ENCODE measurements at places on chromosomes 6 and 20.

GRCh38 chr20:7637184-7637583 lies 303.1 kb downstream of the HAO1 start:
- no peak for DNase-seq

DNA sequence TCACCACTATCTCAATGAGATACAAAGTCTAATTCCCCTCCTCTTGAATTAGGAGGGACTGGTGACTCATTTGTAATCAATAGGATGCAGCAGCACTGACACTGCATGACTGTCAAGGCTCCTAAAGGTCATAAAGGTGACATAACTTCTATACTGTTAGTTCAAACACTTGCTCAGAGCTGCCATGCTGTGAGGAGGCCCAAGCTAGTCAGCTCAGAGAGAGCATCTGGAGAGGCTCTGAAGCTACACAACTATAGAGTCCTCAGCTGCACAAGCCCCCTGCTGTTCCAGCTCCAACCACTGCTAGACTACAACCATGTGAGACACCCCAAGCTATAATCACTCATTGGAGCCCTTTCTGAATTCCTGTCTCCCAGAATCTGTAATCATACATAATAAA lies 17.0 kb upstream of the HEY2 start:
- no peak for DNase-seq

- no peak for DNase-seq
Observed at GRCh38 chr6:72876256-72876655, 254.4 kb downstream of the KCNQ5 start.

DNA sequence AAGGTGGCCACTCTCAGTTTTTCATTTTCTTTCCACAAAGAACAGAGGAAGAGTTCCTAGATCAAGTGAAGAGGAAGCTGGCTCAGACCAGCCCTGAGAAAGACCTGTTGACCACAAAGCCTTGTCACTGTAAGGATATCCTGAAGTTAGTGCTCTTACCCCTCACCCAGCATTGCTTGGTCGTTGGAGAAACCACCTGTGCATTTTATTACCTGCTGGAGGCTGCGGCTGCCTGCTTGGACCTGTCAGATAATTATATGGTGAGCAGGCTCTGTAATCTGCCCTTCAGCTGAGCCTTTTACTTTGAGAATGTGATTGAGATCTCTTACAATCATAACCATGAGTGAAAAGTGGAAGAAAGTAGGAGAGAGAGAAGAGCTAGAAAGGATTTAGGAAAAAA lies 21.9 kb downstream of the TREML1 start:
- DNase-seq: no peak

- DNase-seq: no peak
Observed at GRCh38 chr6:49038294-49038822, 424.7 kb downstream of the MMUT start.
